ENCODE measurements at places on chromosomes 2 and 18.
A peak's percentile ranks its signal among the peaks of the same experiment; 100 is the strongest.

- no peak for DNase-seq
Measured at GRCh38 chr18:33603454-33603853, 25.4 kb downstream of the ASXL3 start.

DNA sequence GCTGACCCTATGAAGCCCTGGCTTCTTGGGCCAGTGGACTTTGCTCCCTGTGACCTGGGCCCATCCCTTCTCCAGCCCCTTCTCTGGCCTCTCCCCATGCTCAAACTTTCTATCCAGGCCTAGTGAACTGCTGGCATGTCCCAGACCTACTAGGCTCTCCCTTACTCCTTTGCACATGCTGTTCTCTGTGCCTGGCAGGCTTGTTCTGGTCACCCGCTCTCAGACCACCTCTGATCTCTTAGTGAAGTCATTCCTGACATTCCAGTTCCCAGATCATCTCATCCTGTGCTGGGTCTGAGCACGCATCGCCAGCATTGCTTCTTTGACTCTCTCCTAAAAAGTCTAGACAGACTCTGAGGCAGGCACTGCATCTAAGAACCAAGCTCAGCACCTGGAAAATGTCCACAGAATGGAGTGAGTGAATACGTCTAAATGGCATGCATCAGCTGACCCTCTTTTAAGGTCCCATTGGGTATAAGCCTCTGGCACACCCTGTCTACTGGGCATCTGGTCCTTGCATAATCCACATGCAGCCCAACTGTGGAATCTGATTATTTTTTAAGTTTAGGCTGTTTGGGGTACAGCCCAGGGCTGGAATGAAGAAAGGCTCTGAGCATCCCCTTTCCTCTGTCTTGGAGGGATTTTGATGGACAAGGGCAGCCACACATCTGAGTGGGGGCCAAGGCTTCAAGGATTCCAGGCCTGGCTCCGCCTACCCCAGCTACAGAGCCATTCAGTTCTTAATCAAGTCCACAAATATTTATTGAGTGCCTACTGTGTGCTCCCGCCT lies 130.6 kb upstream of the HAAO start:
- DNase-seq: no peak

- DNase-seq: no peak
Measured at GRCh38 chr2:10883801-10884478, 27.8 kb upstream of the KCNF1 start.

DNA sequence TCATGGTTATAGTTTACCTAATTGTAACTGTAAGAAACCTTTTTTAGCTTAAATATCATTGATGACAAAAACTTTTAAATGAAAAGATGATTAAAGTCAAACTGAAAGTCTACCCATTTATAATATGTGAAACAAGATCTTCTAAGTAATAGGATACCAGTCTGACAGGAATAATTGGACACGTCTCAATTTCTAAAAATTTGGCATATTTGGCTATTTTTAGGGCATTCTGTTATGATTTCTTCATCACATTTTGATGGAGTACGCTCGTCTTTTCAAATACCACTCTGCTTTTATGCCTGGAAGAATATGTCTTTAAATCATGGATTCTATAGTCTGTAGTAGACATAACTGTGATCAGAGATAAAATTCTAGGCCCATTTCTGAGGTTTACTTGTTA lies 1.3 kb downstream of the R3HDM1 start:
- no peak for DNase-seq

DNA sequence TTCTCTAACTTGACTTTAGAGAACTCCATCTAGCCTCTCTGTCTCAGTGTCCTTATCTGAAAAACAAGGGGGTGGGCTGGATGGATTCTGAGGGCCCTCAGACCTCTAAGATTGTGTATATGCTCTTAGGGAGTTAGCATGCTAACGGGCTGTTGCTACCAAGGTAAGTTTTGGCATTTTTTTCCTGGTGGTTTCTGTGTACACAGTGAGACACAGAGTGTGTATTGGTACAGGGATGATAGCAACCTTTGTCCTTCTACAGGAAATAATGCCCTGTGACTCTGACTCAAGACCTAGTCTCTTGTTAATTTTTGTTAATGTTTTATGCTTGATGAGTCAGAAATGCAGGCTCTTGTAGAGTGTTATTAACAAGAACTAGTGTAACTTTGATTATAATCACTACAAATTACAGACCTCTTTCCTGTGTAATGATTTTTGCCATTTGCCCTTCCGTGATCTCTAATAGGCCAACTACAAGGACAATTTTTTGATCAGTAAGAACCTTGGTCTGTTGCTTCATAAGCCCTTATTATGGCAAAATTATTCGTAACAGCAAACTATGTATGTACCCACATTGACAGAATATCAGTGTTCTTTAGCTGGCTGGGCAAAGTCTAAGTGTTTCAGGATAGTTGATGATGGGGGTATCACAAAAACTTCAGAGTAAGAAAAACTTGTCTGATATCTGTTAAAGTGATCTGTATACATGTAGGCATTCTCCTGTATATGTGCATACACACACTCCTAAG lies 89.7 kb downstream of the SPTBN1 start:
- DNase-seq: no peak

DNA sequence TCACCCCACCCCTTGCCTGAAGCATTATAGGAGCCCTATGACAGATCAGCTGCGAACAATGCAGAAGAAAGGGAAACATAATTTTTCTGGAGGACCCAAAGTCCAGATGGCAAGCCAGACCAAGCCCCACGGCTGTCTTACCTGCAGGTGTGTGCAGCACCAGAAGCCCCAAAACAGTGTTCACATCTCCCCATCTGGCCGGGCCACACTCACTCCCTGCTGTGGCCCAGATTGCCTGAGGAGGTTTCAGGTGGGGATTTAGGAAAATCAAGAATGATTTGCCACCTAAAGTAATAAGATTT lies 11.7 kb upstream of the STK17B start:
- no peak for DNase-seq

- DNase-seq: no peak
Measured at GRCh38 chr2:66897181-66897580, 462.3 kb downstream of the MEIS1 start.

GRCh38 chr2:47034973-47035609 lies 119.5 kb upstream of the MCFD2 start:
- no peak for DNase-seq

DNA sequence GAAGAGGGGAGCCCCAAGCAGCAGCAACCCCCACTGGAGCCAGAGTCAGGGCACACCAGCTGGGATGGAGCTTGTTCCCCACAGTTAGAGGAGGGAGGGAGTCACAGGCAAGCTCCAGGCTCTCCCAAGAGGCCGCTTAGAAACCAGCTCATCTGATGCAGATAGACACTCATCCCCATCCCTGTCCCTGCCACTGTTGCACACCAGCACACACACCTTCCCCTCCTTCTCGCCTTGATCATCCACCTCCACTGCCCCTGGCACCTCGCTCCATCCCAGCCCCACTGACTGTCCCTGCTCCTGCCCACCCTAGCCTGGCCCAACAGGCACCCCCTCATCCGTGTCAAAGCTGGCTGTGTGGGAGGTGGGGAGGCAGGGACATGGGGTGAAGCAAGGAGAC lies 1.5 kb upstream of the RUFY4 start:
- no peak for DNase-seq

- DNase-seq: no peak
Measured at GRCh38 chr2:45748239-45748638, 96.8 kb downstream of the PRKCE start.

- DNase-seq: no peak
Measured at GRCh38 chr2:15448250-15448839, 112.8 kb downstream of the NBAS start.

- no peak for DNase-seq
Measured at GRCh38 chr2:47651296-47651695, 131.6 kb upstream of the MSH6 start.

DNA sequence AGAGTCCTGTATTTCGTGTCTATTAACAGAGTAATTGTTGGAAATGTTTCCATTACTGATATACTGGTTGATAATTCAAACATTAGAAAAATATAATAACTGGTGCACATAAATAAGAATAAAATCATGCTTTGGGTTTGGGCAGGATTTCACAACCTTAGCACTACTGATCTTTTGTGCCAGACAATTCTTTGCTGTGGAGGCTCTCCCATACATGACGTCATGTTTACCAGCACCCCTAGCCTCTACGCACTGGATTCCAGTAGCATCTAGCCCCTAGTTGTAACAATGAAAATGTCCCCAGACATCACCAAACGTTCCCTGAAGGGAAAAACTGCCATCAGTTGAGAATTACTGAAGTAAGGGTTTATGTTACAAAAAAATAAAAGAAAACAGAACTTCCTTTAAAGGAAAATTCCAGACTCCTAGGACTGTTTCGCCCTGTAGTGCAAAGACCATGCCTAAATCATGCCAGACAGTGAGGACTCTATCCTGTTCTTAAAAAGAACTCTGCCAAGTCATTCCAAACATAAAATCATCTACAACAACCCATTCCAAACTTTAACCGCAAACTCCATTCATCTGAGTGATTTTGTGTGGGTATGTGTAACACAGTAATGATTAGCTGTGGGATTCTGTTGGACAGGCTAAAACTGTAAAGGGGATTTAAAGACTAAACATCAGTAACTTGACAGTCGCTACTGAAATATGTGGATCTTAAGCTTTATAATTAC lies 313.4 kb upstream of the CCDC68 start:
- DNase-seq: no peak

GRCh38 chr2:73888388-73888787 lies 4.4 kb upstream of the ACTG2 start:
- no peak for DNase-seq

DNA sequence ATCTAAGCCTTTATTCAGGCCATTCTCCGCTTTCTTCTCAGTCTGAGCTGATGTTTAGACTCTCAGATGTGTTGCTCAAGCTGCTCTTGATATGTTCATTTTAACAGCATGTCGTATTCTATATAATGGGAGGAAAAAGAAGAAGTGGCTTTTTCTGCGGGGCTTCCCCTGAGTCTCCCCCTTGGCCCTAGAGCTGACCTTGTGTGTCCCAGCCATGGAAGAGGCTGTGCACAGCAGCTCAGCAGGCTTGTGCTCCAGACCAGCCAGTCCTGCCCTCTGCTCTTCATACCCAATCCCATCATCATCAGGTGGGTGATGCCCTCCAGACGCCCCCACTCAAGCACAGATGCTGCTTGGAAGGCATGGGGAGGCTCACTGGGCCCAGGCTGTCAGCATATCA lies 155.1 kb upstream of the CELF4 start:
- no peak for DNase-seq

- peak; percentile 19 for DNase-seq
Measured at GRCh38 chr2:221570321-221570935, 1.7 kb downstream of the EPHA4 start.

DNA sequence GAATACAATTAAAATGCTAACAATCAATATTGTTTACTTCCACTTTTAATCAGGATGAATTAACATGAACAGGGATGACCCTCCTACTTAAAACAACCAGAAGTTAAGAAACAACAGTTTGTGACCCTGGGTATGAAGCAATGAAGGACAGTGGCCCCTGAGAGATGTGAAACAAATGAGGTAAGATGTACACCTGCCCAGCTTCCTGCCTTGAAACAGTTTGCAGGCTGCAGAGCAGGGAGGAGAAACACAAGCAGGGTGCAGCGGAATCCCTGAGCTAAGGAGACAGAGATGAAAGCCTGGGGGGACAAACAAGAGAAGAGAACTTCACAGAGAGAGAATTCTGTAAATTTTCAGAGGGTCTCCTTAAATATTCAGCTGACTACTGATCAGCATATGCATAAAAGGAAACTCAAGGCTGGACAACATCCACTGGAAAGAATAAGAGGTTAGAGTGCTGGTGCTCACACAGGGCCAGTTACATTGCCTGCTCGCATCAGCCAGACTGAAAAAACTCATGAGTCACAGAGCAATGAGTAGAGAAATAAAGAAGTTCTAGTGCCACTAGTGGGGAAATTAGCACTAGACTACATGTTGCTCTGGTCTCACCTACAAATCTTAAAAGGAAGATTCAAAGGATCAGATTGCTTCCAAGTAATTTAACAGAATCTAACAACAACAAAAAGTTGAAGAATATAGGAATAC lies 106.4 kb downstream of the PID1 start:
- no peak for DNase-seq

- no peak for DNase-seq
Measured at GRCh38 chr2:18971628-18972027, 382.3 kb upstream of the NT5C1B start.
